Epithelial cell of proximal tubule (primary cell): ENCODE measurements at places on chromosomes 12 and 14. TPM values are rescaled to one million over a fixed set of nuclear protein-coding genes. Genes with fewer than 3 reads are reported as not detected.

The SLC38A6 gene
- 14.1 and 15.6 TPM in 2 replicates for total RNA-seq

The IL23A gene
- total RNA-seq, result 13.4 and 26.1 TPM in 2 replicates

DNA sequence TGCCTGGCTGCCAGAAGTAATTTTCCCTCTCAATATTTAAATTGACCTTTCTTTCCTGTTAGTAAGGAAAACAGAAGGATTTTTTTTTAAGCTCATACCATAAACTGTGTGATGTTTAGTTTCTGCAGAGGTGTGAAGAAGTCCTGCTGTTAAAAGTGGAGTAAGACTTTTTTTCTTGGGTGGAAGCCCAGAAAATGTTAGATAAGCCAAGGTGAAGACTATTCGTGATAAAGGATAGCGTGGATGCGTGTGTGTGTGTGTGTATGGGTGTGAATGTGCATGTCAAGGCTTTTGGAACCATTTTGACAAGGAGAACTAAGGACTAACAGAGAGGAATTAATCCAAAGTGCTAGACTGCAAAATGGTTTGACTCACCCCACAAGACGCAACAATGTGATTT lies 152.9 kb upstream of the SEL1L start:
- DNase-seq, result no peak

- no peak for DNase-seq
Measured at GRCh38 chr12:124190312-124191023, 104.4 kb upstream of the RFLNA start.

DNA sequence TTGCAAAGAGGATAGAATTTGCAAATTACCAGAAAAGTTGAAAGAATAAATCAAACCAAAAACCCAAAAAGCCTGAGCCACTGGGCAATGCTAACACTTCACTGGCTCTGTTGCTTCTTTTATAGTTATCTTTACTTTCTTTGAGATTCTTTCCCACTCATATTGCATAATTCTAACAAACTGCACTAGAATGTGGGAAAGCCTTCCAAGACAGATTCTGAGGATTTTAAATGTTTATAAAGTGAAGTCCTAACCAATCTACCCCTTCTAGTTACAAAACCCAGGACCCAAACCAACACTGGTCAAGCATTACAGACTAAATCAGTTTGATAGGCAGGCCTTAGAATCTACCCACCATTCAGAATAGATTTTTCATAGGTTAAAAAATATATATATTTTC lies 150.9 kb downstream of the MED13L start:
- no peak for DNase-seq

- peak; percentile 40 for DNase-seq
Measured at GRCh38 chr14:52879958-52880357, 70.9 kb downstream of the FERMT2 start.

The SYCP3 gene
- total RNA-seq, result under 0.01 TPM in 1 of 2 replicates, not detected in the other

The TEX52 gene
- not detected in 2 replicates for total RNA-seq

DNA sequence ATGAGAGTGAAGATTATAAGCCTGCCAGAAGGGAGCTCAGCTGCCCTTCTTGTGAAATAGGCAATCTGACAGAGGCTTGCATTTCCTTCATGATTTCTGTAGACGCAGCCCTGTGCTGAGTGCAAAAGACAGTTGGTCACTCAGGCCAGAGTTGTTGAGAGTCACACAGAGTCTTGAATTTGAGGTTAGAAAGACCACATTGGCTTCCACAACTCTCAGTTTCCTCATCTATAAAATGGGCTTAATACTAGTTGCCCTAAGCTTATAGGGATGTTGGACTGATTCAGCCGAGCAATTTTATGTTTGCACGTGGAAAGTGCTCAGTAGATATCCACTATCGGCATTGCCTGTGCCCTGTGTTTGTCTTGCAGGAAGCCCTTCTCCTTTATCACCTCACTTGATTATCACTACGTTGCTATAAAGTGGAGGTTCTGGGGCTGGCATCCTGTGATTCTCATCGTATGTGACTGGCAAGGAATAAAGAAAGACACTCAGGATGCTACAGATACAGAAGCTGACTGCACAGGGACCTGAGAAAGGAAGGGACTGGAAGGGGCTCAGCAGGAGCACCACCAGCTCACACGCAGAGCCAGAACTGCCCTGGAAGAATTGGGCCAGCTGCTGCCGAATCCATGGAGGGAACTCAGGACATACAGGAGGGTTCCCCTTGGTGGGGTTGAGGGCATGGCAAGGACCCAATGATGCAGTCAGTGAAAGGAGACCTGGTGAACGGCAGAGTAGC lies 19.8 kb upstream of the SERPINA4 start:
- DNase-seq, result no peak

- DNase-seq, result no peak
Measured at GRCh38 chr12:91769736-91770135, 375.9 kb downstream of the BTG1 start.

DNA sequence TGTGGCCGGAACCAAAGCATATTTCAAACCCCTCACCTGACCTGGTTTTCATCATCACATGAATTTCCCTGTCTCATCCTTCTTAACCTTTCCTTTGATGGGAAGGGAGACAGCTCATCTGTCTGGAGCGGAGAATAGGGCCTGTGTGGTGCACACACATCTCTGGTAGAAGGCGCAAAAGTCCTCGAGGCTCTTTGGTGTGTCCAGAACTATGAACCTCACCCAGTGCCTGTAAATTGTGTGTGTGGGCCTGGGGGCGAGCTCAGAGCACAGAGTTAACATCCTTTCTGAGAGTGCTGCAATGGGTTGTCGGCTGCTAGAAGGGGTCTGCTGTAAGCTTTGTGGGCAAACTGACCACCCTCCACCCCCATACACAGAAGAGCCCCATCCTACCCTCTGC lies 749 bp downstream of the GALNT6 start:
- no peak for DNase-seq

The CLEC6A gene
- total RNA-seq, result not detected in 2 replicates

- no peak for DNase-seq
Measured at GRCh38 chr12:28189784-28190320, 404 bp upstream of the CCDC91 start.

The ERP27 gene
- total RNA-seq, result 0.58 and 1.4 TPM in 2 replicates

GRCh38 chr14:50874757-50875156 lies 2.9 kb downstream of the ABHD12B start:
- no peak for DNase-seq

DNA sequence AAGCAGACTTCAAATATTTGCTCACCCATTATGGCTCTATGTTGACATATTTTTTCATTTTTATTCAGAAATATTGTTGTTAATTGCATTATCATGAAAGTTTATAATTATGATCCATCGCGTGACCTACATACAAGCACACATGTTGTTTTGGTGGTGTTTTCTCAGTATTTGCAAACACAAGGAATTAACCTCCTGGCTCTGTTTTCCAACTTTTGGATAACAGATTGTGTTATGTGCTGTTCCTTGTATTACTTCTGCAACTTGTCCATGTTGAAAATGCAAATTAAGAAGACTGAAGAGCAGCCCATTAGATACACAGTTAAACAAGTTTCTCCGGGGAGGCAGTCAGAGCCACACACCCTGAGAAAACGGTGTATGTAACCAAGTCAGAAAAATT lies 201.2 kb downstream of the SEC23A start:
- no peak for DNase-seq

DNA sequence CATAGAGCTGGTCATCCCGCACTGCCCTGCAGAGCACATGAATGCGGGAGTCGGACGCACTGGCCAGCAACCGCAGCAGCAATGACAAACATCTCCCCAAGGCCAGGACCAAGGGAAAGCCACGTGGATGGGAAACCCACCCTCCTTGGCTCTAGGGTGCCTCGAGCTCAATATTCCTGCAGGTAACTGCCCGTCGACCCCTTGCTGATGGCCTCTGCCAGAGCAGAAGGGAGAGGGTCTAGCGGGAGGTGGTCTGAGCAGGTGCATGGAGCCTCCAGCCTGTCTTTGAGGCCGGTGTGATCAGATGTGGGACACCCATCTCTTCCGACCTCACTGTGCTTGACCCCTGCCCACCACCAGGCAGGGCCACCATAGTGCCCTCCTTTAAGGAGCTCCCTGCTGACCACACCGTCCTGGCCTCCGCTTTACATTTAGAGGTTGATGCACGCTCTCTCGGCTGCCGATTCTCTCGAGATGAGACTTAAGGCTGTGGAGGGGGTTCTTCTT lies 89.7 kb downstream of the PIWIL1 start:
- no peak for DNase-seq

DNA sequence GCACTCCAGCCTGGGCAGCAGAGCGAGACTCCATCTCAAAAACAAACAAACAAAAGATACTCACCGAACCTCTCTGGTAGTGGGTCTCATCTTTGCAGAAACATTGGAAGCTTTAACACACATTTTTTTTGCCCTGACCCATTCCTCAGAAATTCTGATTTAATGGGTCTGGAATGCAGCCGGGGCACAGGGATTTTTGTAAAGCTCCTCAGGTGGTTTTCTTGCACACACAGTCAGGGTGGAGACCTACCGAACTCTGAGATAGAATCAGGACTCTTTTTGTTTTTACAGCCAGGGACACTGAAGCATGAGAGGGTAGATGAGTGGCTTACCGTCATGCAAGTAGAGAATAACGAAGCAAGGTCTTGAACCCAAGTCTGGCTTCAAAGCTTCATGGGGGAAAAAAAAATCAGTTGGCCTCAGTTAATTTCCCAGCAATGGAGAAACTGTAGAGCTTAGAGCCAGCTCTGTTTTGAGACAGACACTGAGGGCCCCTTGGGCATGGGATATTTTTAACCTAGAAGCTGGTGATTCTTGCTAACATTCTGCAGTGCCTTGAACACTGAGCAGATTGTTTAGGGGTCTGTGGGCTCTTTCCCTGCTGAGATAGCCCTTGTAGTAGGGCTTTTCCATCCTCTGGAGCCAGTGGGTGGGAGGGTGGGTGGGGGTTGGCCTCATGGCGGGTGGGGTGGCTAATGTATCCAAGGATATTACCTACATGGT lies 4.8 kb downstream of the RNU4-2 start:
- no peak for DNase-seq

DNA sequence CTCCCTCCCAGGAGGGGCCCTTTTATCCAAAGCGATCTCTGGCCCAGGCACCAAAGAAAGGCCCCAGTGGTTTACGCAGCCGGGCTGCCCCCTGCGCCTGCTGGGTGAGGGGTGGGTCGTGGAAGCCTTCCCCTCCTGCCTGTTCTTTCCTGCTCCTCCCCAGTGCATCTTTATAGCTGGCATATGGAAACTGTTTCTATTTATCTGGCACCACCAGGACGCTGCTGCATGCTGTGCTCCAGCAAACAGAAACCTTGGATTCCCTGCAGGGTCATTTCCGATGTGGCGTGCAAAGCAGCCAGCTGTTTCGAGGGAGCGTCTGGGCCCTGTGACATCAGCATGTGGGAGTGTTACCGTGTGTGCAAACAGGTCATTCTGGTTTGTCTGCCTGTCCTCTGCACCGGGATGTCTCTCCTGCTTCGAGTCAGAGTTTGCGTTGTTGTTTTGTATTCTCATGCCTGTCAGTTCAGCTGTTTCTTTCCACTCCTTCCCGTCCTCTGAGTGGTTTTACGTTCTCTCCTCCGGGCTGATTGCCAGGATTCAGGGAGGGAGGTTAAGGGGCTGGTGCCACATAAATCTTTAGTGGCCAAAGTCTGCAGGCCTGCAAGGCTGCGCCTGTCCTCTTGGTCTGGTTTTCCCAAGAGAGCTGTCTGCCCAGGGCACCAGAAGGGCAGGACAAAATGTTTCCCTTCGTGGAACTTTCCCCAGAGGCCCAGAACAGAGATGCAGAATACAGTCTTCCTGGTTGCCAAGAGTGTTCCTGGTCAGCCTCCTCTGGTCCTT lies 24.6 kb downstream of the TPCN1 start:
- peak; percentile 75 for DNase-seq

GRCh38 chr12:16608946-16609539 lies 3.1 kb upstream of the LMO3 start:
- DNase-seq, result no peak

DNA sequence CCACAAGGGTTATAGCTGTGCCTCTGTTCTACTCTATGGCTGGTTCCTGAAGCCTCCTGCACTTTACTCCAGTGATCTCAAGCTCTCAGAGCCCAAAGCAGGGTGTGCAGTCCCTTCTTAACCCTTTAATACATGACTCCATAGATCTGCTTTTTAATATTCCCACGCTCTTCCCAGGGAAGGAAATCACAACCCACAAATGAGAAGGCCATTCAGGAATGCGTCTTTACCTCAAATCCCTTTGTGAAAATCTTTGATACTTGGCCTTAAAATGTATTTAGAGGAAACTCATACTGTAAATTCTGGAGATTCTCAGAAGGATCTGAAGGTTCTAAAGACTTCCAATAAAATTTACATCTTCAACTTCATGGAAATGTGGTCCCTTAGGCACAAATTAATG lies 17.0 kb downstream of the NID2 start:
- no peak for DNase-seq

The SERPINA1 gene
- 15.3 and 15.8 TPM in 2 replicates for total RNA-seq

The RBMS2 gene
- 23.9 and 31.0 TPM in 2 replicates for total RNA-seq

DNA sequence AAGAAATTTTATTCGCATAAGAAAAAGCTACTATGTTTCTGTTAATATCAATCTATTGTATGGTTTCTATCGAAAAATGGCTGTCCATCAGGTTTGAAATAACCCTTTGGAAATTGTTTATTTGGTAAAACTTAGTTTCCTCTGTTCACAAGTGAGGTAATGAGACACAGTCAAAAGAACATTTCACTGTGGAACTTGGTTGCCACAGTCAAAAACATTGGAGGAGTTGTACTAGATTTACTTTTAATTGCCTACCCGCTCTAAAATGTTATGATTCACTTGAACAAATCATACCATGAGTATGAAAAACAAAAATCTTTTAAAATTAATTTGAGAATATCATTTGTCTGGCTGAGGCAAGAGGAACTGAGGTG lies 46.5 kb downstream of the ITPR2 start:
- no peak for DNase-seq

The FAIM2 gene
- not detected in 2 replicates for total RNA-seq

DNA sequence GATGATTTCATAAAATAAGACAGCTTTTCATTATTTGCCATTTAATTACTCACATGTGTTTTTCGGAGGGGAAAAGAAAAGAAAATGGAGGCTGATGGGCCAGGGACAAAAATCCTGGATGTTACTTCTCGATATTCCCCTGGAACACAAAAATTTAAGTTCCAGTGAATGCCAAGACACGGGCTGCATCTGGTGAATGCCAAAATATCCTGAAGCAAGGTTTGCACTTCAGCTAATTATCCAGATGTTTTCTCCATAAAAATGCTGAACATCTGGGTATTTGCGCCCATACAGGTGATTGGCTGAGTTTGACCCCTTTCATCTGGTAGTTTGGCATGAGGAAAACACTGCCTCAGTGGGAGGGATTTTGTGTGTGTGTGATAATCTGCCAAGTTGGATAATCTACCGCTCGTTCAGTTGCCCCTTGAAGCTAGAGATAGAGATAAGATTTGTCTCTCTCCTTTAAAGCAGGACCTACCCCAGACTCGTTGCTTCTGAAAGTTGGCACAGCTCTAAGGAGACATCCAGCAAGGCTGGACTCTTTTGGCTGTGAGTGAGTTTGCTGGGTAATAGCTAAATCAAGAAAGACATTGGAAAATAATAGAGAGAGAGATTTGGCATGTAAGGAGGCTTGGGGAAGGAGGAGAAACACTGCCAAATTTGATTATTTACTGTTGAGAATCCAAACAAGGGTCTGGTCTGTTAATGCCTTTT lies 390.0 kb downstream of the EGLN3 start:
- DNase-seq, result no peak

The LMO3 gene
- not detected in 2 replicates for total RNA-seq

DNA sequence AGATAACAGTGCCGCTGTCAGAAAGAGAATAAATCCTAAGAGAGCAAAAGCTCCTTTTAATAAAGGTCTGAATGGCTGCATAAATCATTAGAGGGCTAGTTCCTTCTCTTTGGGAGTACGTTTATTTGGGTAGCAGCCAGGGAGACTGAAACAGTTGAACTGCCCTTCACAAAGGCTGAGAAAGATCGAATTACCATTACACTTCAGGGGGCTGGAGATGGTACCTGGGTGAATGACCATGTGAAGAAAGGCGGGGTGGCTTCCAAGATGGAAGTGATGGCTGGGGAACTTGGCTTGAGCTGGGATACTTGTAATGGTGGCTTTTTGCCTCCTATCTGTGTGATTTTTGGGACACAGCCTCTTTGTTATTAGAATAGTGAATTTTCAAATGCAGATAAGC lies 1.7 kb upstream of the FGD4 start:
- DNase-seq, result no peak
